ENCODE measurements at places on chromosomes 11 and 22.

GRCh38 chr11:118265954-118266353 lies 1.9 kb upstream of the MPZL2 start:
- no peak for DNase-seq

- no peak for DNase-seq
These were observed 53.3 kb downstream of the CERK start for GRCh38 chr22:46684706-46685105.

- DNase-seq, result no peak
These were observed 2.7 kb upstream of the TH start for GRCh38 chr11:2174361-2174760.

- no peak for DNase-seq
These were observed 8.7 kb upstream of the MRPL23 start for GRCh38 chr11:1938343-1939005.

- no peak for DNase-seq
These were observed 114.8 kb downstream of the FAM76B start for GRCh38 chr11:95674657-95675358.

- DNase-seq, result no peak
These were observed 884 bp downstream of the CENATAC start for GRCh38 chr11:118998822-118999221.

DNA sequence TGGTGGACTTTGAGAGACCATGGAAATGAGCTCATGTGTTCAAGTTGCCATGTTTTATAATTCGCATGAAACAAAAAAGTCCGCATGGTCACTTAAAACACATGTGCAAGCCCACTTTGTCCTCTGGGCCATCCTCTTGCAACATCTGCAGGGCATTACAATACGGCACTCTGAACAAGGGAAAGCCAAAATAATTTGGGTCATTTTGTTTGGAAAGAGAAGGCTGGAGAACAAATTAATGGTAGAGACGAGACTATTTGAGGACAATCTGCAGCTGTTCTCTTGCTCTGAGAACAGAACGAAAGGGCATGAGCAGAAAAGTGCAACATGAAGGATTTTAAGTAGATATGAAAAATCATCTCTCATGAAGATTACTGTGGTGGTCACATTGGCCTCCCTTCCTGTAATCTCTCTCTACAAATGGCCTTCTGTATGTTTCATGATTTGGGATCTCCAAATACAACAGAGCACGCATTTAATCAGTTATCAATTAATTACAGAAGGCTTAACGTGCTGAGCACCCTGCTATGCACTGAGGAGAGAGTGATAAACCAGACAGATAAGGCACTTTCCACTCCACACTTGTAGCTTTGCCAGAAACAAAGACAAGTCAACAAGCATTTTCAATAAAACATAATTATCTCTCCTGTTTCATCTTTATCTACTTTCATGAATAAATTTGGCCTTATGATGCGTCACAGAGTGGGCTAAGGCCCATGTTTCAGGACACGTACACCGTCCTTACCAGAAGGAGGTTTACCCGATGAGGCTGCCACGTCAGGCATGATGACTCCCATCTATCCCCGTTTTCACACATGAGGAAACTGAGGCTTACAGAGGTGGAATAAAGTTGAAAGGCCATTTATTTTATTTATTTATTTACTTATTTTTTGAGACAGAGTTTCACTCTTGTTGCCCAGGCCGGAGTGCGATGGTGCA lies 384.1 kb downstream of the LARGE1 start:
- no peak for DNase-seq
